ENCODE measurements at places on chromosomes 6 and 20.

GRCh38 chr20:61694682-61695081 is 371.0 kb downstream of the TAF4 start:
- DNase-seq, result no peak

DNA sequence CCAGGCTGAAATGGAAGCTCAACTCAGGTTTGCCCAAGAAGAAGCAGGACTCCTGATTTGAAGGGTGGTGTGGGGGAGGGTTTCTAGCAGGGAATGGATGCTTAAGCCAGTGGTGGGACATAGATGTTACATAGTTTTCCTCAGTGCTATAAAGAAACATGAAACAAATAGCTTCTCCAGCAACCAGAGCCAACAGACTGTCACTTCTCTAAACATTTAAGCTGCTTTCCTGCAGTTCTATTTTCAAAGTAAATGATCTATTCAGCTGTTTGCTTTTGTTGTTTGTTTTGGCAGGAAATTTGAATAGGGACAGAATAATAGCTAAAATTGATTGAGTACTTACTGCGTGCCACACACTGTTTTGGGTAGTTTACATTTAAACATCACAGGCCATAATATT is 169.0 kb downstream of the UST start:
- no peak for DNase-seq

DNA sequence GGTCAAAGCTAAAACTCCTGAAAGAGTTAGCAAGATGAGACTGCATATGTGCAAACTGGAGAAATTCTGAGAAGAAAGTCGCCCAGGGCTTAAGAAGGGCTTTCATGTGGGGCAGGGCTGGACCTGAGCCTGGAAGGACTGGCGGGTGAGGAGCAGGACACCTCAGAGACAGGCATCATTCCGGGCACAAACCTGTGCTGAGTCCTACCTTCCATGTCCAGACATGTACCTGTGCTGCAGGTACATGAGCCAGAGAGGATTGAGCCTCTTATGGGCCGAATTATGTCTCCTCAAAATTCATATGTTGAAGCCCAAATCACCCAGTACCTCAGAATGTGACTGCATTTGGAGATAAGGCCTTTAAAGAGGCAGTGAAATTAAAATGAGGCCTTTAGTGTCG is 171.0 kb downstream of the QRSL1 start:
- no peak for DNase-seq

DNA sequence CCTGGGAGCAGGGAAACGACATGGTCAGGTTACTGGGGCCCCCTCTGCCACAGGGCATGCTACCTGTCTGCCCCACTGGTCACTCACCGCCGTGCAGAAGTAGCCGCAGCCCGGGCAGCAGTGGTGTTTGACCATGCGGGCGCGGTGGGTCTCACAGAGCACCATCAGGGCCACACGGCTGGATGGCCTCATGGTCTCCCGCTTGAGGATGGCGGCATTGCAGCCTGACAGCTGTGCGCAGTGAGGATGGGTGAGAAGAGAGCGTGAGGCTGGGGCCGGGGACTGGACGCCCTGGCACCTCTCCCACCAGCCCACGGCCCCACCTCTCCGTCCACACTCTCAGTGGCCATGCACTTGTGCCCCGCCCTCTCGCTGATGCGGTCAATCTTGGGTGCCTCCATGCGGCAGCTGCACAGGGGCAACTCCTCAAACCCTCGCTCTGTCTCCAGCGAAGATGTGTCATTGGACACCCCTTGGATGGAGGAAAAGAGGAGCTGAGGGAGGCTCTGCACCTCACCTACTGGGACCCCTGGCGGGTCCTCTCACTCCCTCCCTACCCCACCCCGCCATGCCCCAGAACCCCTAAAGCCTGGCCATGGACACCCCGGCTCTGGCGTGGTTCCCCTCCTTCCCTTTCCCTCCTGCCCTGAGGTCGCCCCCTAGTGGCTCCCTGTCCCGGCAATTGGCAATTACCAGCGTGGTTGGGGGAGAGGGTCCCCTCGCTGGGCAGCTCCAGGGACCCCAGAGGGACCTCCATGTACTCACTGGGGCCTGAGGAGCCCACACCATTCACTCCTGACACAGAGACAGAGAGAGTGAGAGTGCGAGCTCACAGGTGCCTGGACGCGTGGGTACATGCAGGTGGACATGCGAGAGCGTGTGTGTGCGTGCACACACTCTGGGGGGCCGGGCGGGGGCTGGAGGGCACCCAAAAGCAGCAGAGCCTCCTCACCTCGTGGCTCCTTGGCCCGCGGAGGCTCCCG is 8.9 kb downstream of the EHMT2 start:
- peak; percentile 28 for DNase-seq

DNA sequence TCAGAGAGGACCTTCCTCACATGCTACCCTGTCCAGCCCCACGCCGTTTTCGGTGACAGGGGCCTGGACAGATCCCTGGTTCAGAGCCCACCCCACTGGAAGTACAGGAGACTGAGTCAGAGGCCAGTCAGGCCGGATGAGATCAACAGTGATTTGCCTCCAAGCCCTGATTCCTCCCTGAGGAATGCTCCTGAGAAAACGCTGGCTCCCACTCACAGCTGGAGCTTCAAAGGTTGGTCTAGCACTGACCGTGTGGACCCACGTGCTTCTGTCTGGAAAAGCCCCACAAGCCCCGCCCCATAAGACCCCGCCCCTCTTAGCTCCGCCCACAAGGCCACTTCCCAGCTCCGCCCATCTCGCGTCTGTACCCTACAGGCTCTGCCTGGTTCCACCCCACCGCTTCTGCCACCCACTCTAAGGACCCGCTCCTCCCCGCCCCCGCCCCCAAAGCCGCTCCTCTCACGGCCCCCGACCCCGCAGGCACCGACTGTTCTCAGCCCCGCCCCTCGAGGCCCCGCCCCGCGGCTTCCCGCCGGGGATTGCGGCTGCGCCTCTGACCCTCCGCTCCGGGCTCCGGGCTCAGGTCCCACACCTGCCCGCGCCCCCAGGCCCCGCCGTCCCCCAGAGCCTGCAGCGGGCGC is 64.9 kb upstream of the BHLHE23 start:
- no peak for DNase-seq

- DNase-seq, result no peak
These were observed 11.0 kb downstream of the ECT2L start for GRCh38 chr6:138806889-138807288.

DNA sequence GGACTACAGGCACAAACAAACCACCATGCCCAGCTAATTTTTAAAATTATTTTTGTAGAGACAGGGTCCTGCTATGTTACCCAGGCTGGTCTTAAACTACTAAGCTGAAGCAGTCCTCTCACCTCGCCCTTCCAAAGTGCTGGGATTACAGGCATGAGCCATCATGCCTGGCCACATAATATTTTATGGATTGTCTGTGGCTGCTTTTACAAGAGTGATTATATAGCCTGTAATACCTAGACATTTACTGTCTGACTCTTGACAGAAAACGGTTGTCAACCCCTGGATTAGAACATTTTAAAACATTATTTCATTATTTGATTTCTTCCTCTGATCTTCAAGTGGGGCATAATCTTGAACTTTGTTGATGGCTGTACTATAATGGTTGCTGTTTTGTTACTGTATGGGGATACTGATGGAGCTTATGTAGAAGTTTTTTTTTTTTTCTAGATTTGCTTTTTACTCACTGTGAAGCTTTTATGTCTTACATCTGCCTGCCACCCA is 14.3 kb downstream of the PARD6B start:
- no peak for DNase-seq

- no peak for DNase-seq
These were observed 136.1 kb downstream of the KCNQ5 start for GRCh38 chr6:72757926-72758325.

GRCh38 chr6:161922631-161923119 is 648.8 kb upstream of the AGPAT4 start:
- DNase-seq, result no peak

- DNase-seq, result no peak
These were observed 119.4 kb upstream of the PRND start for GRCh38 chr20:4602297-4602631.

DNA sequence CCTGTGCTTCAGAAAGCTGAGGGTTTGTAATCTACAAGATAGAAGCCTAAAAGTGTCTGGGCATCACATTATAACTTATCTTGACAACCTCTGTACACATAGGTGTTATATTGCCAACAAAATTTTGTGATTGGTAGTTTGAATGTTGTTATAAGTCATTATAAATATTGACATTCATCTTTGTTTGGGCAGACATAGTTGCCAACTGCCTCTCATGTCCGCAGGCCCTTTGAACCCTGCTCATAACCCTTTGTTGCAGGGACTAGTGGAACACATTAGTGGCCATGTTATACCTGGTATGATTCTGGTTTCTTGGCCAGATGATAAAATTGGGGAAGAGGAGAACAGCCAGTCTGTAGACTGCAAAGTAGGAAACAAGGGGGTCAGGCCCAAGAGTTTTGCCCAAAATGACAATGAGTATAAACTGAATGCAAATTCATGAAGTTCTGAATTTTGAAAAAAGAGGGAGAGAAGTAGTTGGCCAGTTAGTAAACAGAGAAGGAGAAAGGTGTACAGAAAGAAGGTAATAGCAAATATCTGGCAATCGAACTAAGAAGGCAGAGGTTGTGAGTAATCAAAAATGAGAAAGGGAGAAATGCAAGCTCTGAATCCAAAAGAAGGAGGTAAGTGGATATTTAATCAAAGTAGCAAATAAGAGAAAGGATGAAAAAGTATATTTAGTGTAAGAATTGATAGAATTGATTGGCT is 21.6 kb upstream of the LMBRD1 start:
- DNase-seq, result no peak

DNA sequence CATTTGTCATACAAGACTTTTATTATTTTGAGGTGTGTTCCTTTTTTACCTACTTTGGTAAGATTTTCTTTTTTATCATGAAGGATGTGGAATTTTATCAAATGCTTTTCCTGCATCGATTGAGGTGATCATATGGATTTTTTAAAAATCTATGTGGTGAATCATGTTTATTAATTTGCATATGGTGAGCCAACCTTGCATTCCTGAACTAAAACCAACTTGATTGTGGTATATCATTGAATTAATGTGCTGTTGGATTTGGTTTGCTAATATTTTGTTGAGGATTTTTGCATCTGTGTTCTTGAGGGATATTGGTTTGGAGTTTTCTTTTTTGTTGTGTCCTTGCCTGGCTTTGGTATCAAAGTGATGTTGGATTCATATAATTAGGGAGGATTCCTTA is 848.1 kb upstream of the EYS start:
- DNase-seq, result no peak
